CD4-positive, alpha-beta T cell treated with Interleukin-4 for 4 hours (primary cell): ENCODE measurements at places on chromosomes 13 and 19.

- no peak for DNase-seq
Observed at GRCh38 chr19:3606174-3606689, 443 bp downstream of the TBXA2R start.

DNA sequence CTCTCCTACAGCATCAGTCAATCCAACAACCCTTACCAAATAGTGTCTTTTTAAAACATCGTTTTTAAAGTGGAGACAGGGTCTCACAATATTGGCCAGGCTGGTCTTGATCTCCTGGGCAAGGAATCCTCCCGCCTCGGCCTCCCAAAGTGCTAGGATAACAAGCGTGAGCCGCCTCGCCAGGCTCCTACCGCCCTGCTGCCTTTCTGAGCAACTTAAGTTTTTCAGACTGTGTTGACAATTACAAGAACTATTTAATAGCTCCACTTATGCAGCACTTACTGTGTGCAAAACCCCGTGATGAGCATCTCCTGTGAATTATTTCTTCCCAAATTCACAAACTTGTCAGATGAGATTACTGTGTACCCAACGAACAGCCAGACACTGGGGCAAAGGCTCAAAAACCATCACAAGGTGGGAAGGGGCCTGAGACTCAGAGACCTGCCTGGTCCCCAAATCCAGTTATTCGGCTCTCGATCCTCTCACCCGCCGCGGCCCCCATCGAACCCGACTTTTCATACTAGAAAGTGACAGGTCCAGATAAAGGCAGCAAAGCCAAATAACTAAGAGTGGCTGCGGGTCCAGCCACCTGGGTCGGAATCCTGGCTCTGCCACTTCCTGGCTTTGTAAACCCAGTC, 581 bp downstream of the RPL18 start:
- no peak for DNase-seq

DNA sequence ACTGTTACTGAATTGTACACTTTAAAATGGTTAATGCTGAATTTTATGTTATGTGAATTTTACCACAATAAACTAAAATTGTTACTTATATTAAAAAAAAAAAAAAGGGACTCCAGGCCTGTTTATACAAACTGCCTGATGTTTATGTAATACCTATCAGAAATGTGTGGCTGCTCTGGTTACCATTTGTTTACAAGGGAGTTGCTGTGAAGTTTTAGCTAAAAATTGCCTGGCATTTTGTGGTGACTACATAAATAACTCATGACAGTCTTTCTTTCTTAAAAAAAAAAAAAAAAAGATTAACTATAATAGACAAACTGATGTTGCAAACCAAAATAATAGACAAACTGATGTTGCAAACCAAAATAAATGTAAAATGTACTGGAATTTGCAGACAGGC, 71.8 kb downstream of the CDADC1 start:
- no peak for DNase-seq

DNA sequence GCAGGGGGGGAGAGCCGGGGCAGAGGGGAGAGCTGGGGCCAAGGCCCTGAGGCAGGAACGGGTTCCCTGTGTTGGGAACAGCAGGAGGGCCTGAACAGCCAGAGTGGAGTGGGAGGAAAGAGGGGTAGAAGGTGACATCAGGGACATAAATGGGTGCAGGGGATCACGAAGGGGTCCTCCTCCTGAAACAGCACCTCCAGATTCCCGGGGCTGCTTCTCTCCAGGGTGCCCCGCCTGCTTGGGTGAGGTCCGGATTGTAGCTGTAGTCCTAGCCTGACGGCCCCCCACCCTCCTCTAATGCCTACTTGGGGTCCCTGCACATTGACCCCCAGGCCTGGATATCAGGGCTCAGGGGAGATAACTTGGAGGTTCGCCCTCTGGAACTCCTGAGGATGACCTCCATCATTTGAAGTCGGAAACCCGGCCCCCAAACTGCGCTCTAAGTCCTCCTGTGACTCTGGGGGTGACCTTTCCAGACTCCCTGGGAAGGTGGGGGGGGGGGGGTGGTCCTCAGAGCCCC, 473 bp upstream of the SCN1B start:
- DNase-seq = no peak

- no peak for DNase-seq
Observed at GRCh38 chr19:42989851-42990250, 36.4 kb downstream of the PSG11 start.

DNA sequence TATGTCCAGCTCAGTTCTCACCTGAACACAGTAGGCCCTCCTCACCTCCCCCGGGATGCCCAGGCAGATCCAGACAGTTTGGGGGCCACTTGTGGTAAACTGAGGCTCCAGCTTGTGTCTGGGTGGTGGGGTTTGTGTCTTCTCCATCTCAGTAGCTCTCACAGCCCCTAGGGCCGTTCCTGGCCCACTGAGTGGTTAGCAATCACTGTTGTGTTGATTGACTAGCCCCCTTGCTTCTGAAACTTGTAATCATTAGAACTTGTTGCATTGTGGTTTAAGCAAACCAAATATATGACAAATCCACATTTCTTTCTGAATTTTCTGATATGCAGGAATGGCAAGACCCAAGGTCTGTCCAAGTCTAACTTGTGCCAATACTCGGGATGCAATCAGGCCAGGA, 13.9 kb upstream of the ZNF536 start:
- DNase-seq = no peak

GRCh38 chr13:98206946-98207345, 29.9 kb upstream of the RNF113B start:
- DNase-seq = no peak

- no peak for DNase-seq
Observed at GRCh38 chr13:22789027-22789593, 391.7 kb upstream of the SGCG start.

DNA sequence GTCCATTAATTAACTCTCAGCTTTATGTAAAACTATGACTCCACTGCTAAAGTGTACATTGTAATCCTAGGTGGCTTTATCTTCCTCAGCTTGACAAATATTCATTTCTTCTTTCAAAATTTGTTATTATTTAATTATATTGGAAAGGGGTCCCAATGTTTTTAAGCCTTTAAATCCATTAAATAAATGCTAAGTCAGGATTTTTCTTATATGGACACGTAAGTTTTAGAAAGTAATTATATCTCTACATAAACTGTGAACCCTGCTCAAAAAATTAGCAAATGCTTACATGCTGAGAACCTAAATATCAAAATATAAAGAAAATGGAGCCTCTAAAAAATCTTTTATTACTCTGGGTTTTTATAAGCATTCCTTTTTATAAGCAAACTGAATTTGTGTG, 78.2 kb upstream of the MIR17HG start:
- no peak for DNase-seq

DNA sequence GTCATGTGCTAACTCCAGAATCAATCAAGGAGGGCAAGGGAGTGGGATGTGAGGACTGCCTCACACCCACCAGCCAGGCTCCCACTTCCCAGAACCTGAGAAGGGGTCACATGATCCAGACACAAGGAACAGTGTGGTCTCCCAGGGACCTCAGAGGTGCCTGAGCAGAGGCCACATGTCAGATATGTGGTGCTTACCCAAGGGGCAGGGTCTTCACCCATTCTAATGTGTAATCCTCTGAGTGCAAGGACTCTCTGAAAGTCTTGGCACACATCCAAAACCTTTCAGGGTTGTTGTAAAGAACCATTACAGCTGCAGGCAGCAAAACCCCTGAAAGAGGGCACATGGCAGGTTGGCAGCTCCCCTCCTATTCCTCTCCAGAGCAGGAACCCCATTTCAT, 656.6 kb downstream of the UQCRFS1 start:
- no peak for DNase-seq

GRCh38 chr13:32695602-32696250, 109.5 kb downstream of the PDS5B start:
- DNase-seq = no peak

DNA sequence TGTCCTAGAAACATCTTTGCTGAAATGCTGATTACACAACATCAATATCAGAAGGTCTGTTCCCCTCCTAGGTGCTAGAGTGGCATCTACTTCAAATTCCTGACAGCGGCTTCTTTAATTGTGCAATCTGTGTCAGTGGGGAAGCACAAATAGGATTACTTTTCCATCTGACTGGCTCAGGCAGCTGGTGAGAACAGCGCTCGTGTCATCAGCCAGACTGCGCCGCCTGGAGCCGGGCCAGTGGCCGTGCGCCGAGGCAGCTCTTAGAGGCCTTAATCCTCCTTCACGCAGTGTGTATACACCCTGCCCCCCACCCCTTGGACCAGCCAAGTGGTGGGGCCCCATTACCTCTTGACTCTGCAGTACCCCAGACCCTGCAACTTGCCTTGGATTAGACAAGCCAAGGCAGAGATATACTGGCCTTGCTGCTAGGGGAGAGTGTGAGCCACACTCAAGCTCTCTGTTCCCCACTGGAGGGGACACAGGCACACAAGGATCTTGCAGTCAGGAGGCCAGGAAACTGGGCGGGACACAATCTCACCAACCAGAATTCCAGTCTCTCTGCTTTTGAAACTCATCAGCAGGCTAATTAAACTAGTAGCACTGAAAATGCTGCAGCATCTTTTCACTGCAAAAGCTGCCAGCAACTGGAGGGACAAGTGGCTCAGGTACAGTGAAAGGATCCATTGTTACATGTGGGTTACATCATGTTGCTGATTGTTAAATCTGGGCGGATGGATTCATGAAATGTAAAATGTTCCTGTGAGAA, 48.9 kb upstream of the EPHX3 start:
- DNase-seq = no peak

- DNase-seq = no peak
Observed at GRCh38 chr19:50349277-50350057, 16.0 kb downstream of the NAPSA start.

GRCh38 chr19:12856653-12857052, 18.3 kb downstream of the MAST1 start:
- no peak for DNase-seq
